BJ (cell line): ENCODE measurements at places on chromosomes 16 and 17.

DNA sequence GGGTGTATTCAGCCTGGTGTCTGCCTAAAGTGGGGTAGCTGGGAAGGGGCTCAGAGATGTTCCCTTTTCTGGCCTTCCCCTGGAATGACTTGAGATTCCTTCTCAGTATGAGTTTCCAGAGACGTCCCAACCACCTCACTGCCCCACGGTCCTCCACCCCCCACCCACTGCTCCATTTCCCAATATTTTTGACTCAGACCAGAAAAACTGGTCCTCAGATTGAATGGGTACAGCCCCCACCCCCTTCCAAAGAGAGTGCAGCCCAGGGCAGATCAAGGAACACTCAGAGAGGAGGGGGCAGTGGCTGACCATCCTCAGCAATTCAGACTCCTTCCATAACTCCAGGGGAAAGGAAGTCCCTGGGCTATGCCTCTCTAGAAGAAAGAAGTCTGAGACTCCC lies 3.2 kb downstream of the ACLY start:
- no peak for DNase-seq

- no peak for DNase-seq
Measured at GRCh38 chr17:28773736-28774135, 29.9 kb downstream of the TRAF4 start.

DNA sequence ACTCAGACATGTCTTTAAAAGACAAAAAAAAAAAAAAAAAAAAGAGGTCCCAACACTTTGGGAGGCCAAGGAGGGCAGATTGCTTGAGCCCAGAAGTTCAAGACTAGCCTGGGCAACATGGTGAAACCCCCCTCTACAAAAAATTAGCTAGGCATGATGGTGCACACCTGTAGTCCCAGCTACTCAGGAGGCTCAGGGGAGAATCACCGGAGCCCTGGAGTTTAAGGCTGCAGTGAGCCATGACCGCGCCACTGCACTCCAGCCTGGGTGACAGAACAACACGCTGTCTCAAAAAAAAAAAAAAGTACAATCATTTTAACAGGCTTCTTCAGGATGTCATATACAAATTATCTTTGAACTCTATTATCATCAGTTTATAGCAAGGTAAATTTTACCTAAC lies 22.0 kb downstream of the C16orf87 start:
- DNase-seq, result no peak

DNA sequence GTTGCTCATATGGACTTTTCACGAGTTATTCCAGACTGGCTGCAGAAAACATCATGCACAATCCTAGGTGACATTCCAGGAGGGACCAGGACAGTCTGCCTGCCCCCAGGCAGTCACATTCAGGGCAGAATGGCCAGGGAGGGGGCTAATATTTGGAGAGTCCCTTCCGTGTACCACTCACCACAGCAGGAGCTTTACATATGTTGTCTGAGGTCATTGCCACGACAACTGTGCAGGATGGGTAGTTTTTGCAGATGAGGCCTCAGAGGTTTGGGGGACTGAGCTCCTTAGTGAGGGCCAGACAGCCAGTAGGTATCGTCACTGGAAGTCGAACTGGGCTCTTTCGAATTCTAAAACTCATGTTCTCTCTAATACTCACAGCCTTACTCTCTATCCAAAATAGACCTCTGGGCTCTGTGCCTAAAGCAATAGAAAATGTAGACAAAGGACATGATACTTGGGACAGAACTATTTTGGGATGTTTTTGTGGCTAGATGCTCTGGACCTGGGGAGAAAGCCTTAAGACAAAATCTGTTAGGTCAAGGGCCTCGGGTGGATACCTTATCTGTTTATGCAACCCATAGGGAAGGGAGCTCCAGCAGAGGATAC lies 338.5 kb downstream of the MAF start:
- DNase-seq, result no peak

DNA sequence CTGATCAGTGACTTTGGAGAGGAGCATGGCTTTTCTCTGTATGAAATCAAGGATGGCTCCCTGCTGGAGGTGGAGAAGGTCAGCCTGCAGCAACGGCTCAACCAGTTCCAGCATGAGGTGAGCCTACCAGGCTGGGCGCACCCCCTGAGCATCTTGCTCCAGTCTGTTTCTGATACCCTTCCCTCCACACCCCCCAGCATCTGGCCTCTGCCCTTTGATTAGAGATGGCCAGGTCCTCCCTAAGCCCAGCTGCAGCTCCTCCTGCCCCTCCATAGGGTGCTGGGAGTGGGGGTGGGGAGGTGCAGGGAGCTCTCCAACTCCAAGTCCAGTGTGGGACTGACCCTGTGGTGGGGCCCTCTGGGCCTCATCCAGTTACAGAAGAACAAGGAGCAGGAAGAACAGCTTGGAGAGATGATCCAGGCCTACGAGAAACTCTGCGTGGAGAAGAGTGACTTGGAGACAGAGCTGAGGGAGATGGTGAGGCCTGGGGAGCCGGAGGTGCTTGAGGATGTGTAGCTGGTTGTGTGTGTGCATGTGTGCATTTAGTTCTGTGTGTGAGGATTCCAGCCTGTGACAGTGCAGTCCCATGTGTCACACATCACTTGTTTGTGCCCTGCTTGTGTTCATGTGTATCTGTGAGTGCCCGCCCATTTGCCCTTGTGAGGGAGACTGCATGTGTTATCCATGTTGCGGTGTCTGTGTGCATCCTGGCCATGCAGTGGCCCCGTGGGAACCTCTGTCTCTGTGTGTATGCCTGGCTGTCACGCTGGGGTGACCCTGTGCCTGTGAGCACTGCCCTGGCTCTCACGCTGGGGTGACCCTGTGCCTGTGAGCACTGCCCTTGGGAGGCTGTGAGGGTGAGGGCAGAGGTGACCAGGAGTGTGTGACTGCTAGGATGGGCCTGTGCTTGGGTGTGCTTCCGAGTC lies 3.0 kb downstream of the TBKBP1 start:
- no peak for DNase-seq

- no peak for DNase-seq
Measured at GRCh38 chr17:50153650-50154575, 3.4 kb upstream of the PPP1R9B start.
